Natural killer cell (primary cell): ENCODE measurements at places on chromosomes 3 and 15.

GRCh38 chr15:24899367-24899766, 55.4 kb upstream of the SNRPN start:
- no peak for DNase-seq
- no peak overlapping the region for H3K27ac ChIP-seq
- no peaks in the 10 kb centered on the region for H3K4me1 ChIP-seq
- no peak overlapping the region for H3K4me3 ChIP-seq
- no peaks in the 10 kb centered on the region for H3K36me3 ChIP-seq
- H3K27me3 ChIP-seq: no peaks in the 10 kb centered on the region

DNA sequence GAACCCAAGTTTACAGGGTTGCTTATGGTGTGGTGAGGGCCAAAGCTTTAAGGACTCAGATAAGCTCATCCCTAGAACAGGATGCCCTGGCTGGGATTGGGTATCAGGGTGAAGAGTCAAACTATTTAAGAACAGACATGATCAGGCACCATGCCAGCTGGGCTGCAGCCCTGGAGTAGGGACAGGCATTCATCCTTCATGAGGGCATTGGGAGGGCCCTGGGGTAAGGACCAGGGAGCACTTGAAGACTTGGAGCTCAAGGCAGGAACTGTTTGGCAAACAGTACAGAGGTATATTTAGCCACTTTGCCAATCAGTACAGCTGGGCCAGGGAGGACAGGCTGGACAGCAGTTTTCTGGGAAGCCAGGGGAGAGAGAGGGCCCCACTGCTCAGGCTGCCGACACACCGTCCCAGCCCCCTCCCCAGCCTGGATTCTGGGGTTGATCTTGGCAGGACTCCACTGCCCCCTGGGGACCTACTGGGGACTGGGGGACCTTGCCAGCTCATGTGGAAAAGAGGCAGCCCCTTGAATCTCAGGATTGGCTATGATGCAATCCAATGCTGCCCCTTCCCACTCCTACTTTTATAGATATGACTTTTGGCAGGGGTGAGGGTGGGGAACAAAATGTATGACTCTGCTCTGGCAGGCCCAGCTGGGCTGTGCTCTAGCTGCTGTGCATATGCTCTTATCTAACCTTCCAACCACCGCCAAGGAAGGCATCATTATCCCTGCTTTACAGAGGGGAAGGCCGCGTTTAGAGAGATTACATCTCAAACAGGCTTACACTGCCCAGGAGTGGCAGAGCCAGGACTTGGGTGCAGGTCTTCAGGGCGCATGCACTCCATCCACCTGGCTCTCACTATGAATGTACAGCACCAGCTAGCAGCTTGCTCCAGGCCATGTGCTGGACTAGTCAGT, 2.3 kb downstream of the PLA2G4E start:
- H3K27ac ChIP-seq: no peak overlapping the region
- H3K27me3 ChIP-seq: no peaks in the 10 kb centered on the region
- H3K4me3 ChIP-seq: no peak overlapping the region

GRCh38 chr15:101242160-101242998, 9.5 kb downstream of the CHSY1 start:
- no peaks in the 10 kb centered on the region for H3K27me3 ChIP-seq
- H3K36me3 ChIP-seq: no peaks in the 10 kb centered on the region
- H3K27ac ChIP-seq: peak overlapping the region; percentile 62
- peak; percentile 90 for DNase-seq

- peaks cover 3% of the 10 kb centered on the region for H3K27me3 ChIP-seq
- H3K4me1 ChIP-seq: no peaks in the 10 kb centered on the region
- no peak overlapping the region for H3K27ac ChIP-seq
Observed at GRCh38 chr15:62190274-62190673, 25.2 kb upstream of the C2CD4B start.

DNA sequence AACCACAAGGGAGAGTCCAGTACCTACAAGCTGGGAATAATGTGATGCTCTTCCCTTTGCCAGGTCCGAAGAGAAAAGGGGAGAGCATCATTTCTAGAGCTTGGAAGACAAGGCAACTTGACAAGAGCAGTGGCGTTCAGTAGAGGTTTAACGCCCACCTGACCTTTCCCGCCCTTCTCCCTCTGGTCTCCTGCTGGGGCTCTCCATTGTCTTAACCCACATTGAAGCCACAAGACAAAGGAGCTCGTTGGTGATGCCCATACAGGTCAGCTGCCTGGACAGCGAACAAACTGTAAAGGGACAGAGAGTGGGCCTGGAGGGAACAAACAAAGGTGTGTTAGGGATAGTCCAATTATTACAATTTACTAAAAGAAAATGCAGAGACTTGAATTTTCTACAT, 13.1 kb upstream of the DUT start:
- no peak overlapping the region for H3K27ac ChIP-seq
- no peaks in the 10 kb centered on the region for H3K4me1 ChIP-seq
- no peaks in the 10 kb centered on the region for H3K36me3 ChIP-seq
- no peaks in the 10 kb centered on the region for H3K27me3 ChIP-seq
- H3K4me3 ChIP-seq: no peak overlapping the region

- DNase-seq: no peak
- no peak overlapping the region for H3K4me3 ChIP-seq
- H3K4me1 ChIP-seq: no peaks in the 10 kb centered on the region
- H3K27ac ChIP-seq: no peak overlapping the region
- H3K27me3 ChIP-seq: no peaks in the 10 kb centered on the region
Observed at GRCh38 chr3:172312001-172312400, 136.3 kb downstream of the GHSR start.

- H3K36me3 ChIP-seq: no peaks in the 10 kb centered on the region
- no peak overlapping the region for H3K4me3 ChIP-seq
- H3K27ac ChIP-seq: no peak overlapping the region
- no peaks in the 10 kb centered on the region for H3K4me1 ChIP-seq
Observed at GRCh38 chr15:101225658-101226057, 26.2 kb downstream of the CHSY1 start.

GRCh38 chr3:57696801-57697321, 4.0 kb upstream of the DENND6A start:
- DNase-seq: no peak
- no peaks in the 10 kb centered on the region for H3K36me3 ChIP-seq
- peaks cover 7% of the 10 kb centered on the region for H3K4me1 ChIP-seq
- no peaks in the 10 kb centered on the region for H3K27me3 ChIP-seq
- no peak overlapping the region for H3K4me3 ChIP-seq
- no peak overlapping the region for H3K27ac ChIP-seq

GRCh38 chr15:79675982-79676381, 220.8 kb downstream of the MTHFS start:
- DNase-seq: no peak
- H3K36me3 ChIP-seq: no peaks in the 10 kb centered on the region
- H3K4me3 ChIP-seq: no peak overlapping the region
- H3K4me1 ChIP-seq: no peaks in the 10 kb centered on the region
- H3K27ac ChIP-seq: no peak overlapping the region

DNA sequence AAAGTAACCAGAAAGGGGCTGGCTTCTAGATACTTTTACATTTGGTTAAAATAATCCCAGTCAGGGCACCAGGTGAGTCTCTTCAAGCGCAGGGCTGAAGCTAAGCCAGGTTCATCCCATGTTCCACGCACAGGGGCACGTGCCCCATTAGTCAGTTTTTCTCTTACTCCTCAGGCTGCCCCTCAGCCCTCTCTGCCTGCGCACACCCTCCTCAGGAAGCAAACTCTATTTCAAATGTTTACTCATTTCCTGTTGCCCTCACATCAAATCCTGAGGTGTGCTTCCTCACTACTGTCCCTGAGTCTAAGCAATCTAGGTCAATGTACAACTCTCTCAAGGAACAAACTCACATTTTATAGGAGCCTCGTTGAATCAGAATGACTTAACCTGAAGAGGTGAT, 48.5 kb downstream of the THBS1 start:
- DNase-seq: peak; percentile 69
- H3K4me3 ChIP-seq: no peak overlapping the region
- H3K27me3 ChIP-seq: no peaks in the 10 kb centered on the region
- no peaks in the 10 kb centered on the region for H3K36me3 ChIP-seq

- no peaks in the 10 kb centered on the region for H3K36me3 ChIP-seq
- peaks cover 2% of the 10 kb centered on the region for H3K27me3 ChIP-seq
- no peak for DNase-seq
- no peak overlapping the region for H3K4me3 ChIP-seq
- H3K27ac ChIP-seq: no peak overlapping the region
Observed at GRCh38 chr3:185094697-185095096, 58.2 kb downstream of the C3orf70 start.

DNA sequence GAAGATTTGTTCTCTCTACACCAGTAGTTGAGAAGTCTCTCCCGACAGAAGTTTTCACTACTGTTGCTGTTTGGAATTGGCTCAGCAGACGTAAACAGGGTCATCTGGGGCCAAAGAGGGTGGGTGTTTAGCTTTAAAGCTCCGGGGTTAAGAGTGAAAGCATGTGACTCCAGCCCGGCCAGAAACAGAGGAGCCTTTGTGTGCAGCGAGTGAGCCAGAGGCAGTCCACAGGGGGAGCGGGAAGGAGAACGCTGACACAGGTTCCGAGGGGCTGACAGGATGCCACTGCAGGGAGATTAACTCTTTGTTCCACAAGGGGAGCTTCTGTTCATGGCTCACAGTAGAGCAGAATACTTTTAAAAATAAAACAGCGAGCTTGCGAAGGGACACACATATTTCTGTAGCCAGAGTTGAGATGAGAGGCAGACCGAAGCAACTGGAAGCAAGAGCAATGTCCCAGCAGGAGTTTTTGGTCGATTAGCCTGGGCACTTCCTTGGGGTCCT, 26.9 kb downstream of the BMF start:
- H3K27me3 ChIP-seq: peaks cover 6% of the 10 kb centered on the region
- peak; percentile 24 for DNase-seq
- peaks cover 21% of the 10 kb centered on the region for H3K4me1 ChIP-seq
- no peak overlapping the region for H3K4me3 ChIP-seq
- H3K27ac ChIP-seq: no peak overlapping the region
- no peaks in the 10 kb centered on the region for H3K36me3 ChIP-seq

DNA sequence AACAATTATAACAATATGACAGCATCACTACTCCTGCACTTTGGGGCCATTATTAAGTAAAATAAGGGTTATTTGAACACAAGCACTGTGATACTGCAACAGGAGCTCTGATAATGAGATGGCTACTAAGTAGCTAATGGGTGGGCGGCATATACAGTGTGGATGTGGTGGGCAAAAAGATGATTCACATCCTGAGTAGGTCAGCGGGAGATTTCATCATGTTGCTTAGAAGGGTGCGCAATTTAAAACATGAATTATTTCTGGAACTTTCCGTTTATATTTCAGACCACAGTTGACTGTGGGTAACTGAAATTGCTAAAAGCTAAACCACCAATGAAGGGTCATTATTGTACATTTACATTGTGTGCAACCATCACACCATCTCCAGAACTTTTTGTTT, 42.3 kb downstream of the FBXO22 start:
- DNase-seq: no peak
- no peak overlapping the region for H3K27ac ChIP-seq
- H3K36me3 ChIP-seq: no peaks in the 10 kb centered on the region
- H3K4me3 ChIP-seq: no peak overlapping the region
- no peaks in the 10 kb centered on the region for H3K4me1 ChIP-seq

- no peak for DNase-seq
- no peaks in the 10 kb centered on the region for H3K27me3 ChIP-seq
- no peak overlapping the region for H3K27ac ChIP-seq
- H3K36me3 ChIP-seq: peaks cover 30% of the 10 kb centered on the region
Observed at GRCh38 chr3:134197681-134198261, 52.9 kb downstream of the RYK start.

GRCh38 chr15:24954783-24955530, at the start of the genes SNRPN and SNURF:
SNRPN (plus strand) TSS chr15:24954987; CDS start chr15:24974454, 19,467 bp downstream.
SNURF (plus strand) TSS chr15:24954987; CDS start chr15:24955049, 62 bp downstream.
- peak within 1 kb of the TSS; percentile 86 for H3K27ac ChIP-seq
- DNase-seq: peak; percentile 64
- no peaks in the 10 kb centered on the region for H3K36me3 ChIP-seq
- no peaks in the 10 kb centered on the region for H3K27me3 ChIP-seq

DNA sequence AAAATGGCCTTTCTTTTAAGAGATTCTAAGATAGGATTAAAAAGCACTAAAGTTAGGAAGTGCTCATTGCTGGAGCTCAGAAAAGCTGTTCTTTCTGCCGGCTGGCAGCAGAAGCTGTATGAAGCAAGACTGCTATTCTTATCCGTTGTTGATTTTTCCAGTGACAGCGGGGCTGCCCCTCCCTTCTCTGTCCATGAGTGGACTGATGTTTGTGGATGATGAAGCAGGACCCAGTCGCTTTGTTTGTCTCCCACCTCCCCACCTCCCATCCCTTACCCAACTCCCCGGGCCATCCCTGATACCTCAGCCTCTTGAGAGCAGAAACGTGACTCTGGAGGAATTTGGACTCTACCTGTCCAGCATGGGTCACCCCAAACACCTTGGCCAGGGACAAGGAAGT, 10.3 kb upstream of the MUSTN1 start:
- H3K27me3 ChIP-seq: no peaks in the 10 kb centered on the region
- no peak overlapping the region for H3K4me3 ChIP-seq
- H3K27ac ChIP-seq: no peak overlapping the region
- peaks cover 38% of the 10 kb centered on the region for H3K36me3 ChIP-seq
